Astrocyte of the spinal cord (primary cell): ENCODE measurements at places on chromosomes 12 and 14.

- peak; percentile 3 for DNase-seq
Measured at GRCh38 chr14:32565256-32565655, 236.2 kb downstream of the AKAP6 start.

DNA sequence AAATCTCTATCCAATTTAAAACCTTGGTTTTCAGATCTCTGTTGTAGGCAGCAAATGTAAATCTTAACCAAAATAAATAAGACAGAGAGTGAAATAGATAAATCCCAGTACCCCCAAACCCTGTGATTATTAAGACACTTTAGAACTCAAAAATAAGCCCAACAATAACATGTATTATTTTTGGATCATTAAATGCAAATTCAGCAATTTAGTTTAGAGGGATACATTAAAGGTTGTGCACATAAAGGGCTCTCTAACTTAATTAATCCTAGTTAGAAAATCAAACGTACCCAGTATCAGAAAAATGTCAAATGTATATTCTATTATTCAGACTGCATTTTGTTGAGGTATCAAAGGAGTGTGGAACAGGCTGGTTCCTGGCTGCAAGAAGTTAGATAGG, 416.8 kb downstream of the SLC16A7 start:
- no peak for DNase-seq

GRCh38 chr12:7650091-7650490, 15.6 kb downstream of the APOBEC1 start:
- DNase-seq, result no peak

GRCh38 chr12:69324797-69325466, 23.2 kb upstream of the LYZ start:
- no peak for DNase-seq

GRCh38 chr14:102824832-102825231, 47.6 kb downstream of the TRAF3 start:
- peak; percentile 53 for DNase-seq
